ENCODE measurements at places on chromosomes 6 and 20.

GRCh38 chr6:135557582-135557981, 60.0 kb upstream of the AHI1 start:
- DNase-seq = no peak

DNA sequence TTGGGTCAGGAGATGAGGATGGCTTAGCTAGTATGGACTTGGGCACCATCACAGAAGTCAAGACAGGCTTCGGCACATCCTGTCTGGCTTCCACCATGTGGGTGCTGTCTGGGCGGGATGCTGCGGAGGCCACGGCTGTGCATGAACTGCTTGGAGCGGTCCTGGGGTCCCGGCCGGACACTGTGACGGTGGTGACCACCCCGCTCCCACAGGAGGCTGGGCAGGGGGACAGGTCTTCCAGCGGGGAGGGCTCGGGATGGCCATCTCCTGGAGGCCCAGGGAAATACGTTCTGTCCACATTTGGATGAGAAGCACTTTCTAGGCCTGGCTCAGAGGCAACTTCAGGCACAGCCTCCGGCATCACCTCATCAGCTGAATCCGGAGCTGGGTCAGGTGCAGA, 32.1 kb upstream of the TCFL5 start:
- peak; percentile 55 for DNase-seq

DNA sequence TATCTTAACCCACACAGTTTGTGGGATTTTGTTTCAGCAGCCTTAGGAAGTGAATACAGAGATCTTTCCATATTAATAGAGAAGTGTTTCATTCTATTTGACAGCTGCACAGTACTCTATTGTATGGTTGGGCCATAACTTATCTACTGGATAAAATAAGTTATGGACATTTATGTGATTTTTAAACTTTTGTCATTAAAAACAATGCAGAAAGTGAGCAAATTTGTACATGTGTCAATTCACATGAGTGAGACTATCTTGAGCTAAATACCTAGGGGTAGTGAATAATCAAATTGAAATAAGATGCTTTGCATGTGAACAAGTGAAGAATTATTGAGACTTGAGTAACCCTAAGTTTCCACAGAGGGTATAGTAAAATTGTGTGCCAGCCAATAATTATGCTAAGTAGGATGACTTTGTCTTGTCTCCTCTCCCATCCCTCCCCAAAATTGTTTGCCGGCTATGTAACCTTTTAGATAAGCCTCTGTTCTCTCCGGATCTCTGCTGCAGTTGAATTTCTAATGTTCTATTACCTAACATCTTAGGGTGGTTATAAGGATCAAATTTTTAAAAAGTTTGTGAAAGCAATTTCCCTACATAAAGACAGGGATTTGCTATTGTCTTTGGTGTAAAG, 33.3 kb upstream of the TPBG start:
- no peak for DNase-seq

- DNase-seq = no peak
These were observed 1.3 kb upstream of the EPB41L1 start for GRCh38 chr20:36153204-36153603.

- DNase-seq = no peak
These were observed 333.7 kb downstream of the MEI4 start for GRCh38 chr6:77986380-77987034.

- no peak for DNase-seq
These were observed 189.8 kb upstream of the FOXQ1 start for GRCh38 chr6:1122083-1122482.

DNA sequence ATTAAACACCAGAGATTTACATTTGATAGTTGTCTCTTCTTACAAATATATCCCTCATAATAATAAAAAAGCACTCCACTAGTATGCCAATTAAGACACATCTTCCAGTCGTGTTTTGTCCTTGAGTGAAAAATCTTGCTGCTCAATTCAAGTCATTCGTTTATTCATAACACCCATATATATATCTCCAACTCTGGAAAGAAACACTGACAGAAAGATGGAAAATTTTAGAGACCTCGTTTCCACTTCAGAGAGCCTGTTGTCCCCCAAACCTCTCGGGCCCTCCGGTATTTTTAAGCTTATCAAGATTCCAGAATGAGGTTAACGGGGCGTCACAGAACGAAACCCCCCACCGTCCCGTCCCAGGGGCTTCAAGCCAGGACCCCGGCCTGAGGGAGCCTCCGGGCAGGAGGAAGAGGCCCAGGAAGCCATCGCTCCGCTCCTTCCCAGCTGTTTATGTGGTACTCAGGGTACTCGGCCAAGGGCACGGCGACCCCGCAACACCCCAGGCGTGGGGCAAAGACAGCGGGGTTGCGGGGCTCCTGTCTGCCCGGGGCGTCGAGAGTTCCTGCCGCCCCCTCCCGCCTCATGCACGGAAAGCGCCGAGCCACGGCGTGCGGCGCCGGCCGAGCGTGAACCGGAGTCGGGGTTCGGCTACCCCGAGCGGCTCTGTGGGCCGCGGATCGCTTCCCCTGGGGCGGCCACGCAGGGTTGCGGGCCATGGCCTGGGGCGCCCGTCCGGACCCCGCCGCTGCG, 623 bp upstream of the SNX9 start:
- DNase-seq = no peak

- peak; percentile 84 for DNase-seq
These were observed 36.9 kb upstream of the FANCE start for GRCh38 chr6:35415065-35415891.

- DNase-seq = no peak
These were observed 96.3 kb upstream of the GCM1 start for GRCh38 chr6:53244958-53245357.

- peak; percentile 14 for DNase-seq
These were observed 963 bp upstream of the RMND1 start for GRCh38 chr6:151452750-151453427.

- no peak for DNase-seq
These were observed 242.0 kb downstream of the ARID1B start for GRCh38 chr6:157019115-157019641.

DNA sequence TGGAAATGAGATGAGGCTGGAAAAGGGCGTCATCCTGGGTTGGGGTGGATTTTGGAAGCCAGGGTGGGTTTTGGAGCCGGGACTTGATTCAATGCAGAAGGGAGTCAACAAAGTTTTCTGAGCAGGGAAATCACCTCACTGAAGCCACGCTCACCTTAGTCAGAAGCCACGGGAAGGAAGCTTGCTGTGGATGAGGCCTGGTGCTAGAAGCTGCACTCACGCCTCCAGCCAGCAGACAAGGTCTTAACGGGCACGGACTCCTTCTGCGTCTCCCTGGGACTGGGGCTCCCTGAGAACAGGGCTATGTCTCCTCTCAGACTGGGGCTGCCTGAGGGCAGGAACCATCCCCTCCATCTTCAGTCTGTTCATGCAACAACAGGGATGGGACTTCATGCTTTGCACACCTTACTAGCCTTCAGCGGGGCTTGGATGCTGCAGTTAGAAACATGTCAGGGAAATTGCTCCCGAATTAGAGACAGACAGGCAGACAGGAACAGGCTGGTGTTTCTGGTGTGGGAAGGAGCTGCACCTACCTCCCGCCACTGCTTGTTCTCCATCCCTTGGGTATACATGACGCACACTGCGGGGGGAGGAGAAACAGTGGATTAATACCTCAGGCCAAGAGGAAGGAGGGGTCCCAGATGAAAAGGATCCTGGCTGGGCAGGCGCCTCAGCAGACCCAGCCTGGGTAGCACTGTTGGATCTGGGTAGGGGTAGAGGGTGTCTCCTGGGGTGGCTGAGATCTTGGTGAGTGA, 17.5 kb downstream of the CPNE5 start:
- DNase-seq = no peak

GRCh38 chr6:52020945-52021570, 66.4 kb downstream of the PKHD1 start:
- DNase-seq = no peak

GRCh38 chr20:33893314-33893713, 82.2 kb downstream of the CHMP4B start:
- no peak for DNase-seq

GRCh38 chr6:138450445-138450844, 46.4 kb downstream of the HEBP2 start:
- DNase-seq = no peak

- DNase-seq = peak; percentile 59
These were observed 955.6 kb downstream of the TBC1D32 start for GRCh38 chr6:120378582-120379220.

GRCh38 chr20:50328996-50329898, 138.6 kb downstream of the CEBPB start:
- no peak for DNase-seq

DNA sequence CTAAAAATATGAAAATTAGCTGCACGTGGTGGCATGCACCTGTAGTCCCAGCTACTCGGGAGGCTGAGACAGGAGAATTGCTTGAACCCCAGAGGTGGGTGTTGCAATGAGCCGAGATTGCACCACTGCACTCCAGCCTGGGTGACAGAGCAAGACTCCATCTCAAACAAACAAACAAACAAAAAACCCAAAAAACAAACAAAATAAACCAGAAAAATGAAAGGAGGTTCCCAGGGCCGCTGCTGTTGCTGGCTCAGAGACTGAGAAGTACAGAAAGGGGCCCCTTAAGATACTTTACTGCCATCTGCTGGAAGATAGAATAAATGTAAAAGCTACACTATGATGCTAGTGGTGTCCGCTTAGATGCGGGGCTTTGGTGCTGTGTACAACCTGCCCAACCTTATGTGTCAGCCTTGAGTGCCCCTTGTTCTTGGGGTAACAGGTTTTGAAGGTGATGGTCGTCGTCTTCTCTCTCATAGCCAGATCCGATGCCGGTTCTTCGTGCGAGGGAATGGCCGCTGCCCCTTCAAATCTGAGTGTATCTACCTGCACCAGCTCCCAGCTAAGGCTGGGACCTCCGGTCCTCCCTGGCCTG, 2.8 kb upstream of the FANCE start:
- peak; percentile 96 for DNase-seq

GRCh38 chr6:25550631-25551030, 101.4 kb upstream of the SCGN start:
- DNase-seq = no peak

GRCh38 chr6:121201105-121201504, 133.2 kb downstream of the TBC1D32 start:
- no peak for DNase-seq

GRCh38 chr20:17794400-17794799, 94.6 kb downstream of the BANF2 start:
- no peak for DNase-seq

DNA sequence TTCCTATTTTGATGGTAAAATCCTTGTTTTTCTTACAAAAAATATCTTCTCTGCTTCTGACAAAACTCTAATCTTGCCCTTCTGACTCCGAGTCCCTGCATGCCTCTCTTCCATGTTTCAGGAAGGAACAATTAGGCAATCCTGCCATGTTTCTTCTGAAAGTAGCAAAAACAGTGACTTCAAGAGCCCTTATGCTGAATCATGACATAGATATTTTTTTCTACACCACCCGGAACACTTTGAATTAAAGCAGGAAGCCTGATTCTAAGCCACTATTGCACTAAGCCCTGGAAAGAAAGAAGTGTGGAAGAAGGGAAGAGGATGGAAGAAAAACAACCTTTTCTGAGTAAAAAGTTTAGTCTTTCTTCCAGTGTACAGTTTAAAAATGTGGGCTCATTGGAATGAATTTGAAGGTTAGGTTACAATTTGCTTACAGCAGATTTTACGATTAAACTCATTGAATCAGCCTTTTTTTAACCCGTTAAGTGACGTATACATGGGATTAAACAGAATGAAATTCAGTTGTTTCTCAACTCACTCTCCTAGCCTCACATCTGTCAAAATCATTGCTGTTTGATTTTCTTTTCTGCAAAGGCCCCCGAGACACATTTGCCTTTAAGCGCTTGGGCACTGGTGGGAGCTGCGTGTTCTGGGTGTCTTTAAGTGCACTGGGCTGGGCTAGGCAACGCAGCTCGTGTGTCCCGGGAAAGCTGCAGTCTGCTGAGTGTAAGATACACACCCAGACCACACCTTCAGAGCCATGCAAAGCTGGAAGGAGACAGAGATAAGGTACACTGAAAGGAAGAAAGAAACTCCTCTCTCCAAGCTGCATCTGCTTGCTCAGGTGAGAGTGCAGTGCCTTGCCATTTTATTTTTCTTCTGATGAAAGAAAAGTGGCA, 159.4 kb upstream of the CITED2 start:
- no peak for DNase-seq

- DNase-seq = no peak
These were observed 114.0 kb downstream of the RCAN2 start for GRCh38 chr6:46377209-46377608.

DNA sequence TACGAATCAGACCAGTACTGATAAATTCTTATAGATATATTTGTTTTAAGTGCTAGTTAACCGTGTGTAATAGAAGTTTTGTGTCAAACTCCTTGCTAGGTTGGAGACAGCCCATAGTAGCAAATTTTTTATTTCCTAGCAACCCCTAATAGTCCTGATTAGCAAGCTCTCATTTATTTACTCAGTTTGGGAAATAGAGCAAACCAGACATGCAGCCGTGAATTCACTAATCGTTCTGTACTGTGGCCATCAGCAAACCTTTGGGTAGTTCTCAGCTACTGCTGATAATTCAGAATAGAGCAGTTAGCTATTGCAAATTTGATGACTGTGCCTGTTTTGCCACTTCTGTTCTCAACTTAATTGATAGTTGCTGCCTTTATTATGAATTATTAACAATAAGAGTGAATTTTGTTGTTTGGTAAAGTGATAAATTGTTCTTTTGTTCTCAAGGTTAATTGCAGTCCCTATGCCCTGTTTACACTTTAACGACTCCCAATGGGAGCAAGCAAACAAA, 215.8 kb downstream of the GRM1 start:
- no peak for DNase-seq

All from iPS-NIHi11 (cell line).